Right renal pelvis (tissue), 4 donors: ENCODE measurements at places on chromosomes 12 and 14.

GRCh38 chr12:27292718-27293117, 39.9 kb upstream of the BMAL2 start:
- no peak for DNase-seq

- DNase-seq, result no peak
Observed at GRCh38 chr12:129629901-129630300, 273.9 kb downstream of the TMEM132D start.

- no peak for DNase-seq
Observed at GRCh38 chr14:92696366-92696765, 52.1 kb downstream of the LGMN start.

DNA sequence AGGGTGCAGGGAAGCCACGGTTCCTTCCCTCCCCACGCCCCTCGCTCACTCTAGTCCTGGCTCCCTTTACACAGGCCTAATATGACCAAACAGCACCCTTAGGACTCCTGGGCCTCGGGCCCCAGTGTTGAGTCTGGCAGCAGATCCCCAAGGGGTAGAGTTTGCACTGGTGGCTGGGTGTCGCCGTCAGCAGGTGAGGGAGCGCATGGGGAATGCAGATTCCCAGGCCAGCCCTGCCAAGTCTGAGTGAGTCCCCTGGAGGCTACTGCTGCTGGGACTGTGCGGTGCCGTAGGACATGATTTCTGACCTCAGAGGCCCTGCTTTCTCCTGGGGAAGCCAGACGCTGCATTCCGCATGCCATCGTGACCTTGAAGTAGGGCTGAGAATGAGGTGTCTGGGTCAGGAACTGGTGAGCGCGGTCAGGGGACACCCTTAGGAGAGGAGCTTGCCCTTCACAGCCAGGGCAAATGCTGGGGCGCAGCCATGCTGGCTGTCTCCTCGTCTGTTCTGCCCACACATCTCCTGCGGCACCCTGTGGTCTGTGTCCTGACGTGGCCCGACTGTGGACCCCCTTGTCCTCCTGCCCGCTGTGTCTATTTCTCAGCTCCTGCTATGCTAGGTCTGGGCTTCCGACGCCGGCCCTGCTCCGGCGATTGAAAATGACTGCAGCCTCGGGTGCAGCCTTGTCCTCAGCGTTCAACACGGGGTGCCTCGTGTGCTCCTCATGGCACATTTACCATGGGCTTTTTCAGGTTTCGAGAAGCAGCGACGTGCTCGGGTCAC, 37.6 kb upstream of the PRMT8 start:
- DNase-seq, result no peak

GRCh38 chr14:22614240-22614799, 16.2 kb downstream of the ABHD4 start:
- peak; percentile 78 for DNase-seq

GRCh38 chr14:61868846-61869245, 106.6 kb downstream of the SNAPC1 start:
- DNase-seq, result no peak

- no peak for DNase-seq
Observed at GRCh38 chr12:46148327-46149078, 120.3 kb downstream of the SLC38A1 start.

- DNase-seq, result no peak
Observed at GRCh38 chr14:74267588-74267987, 28.3 kb downstream of the VSX2 start.

DNA sequence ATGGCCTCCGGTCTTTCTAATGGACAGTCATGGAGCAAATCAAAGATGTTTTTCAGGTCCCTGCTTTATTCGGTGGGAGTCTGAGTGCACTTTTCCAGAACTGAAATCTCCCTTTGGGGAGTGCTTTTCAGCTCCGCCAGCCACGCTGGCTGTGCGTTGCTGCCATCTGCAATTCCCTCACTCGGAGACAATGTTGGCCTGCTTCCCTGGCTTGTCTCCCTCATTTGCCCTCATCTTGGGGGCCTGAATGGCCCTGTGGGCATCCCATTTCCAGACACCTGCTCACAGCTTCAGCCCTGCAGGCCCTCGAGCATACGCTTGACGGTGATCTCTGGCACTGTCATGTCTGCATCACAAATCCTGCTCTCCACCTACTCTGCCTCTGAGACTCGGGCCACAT, 103.8 kb downstream of the CCDC92 start:
- DNase-seq, result no peak

DNA sequence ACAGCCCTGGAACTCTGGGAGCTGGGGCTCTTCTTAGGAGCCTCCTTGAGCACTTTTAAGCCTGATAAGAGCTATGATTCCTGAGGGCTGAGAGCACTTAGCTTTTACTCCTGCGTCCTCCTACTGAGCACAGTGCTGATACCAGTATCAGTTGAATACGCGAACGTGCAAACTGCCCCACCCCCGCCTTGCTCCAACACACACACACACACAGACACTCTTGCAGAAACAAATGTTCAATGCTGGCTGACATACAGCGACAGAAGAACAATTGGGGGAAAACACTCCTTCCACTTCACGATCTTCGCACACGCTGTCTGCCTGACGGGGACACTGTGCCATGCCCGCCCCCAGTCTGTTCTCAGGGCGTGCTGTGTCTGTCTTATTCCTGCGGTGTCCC, 57.2 kb upstream of the DLK1 start:
- no peak for DNase-seq

GRCh38 chr12:50333441-50333840, 50.1 kb upstream of the LIMA1 start:
- DNase-seq, result no peak

DNA sequence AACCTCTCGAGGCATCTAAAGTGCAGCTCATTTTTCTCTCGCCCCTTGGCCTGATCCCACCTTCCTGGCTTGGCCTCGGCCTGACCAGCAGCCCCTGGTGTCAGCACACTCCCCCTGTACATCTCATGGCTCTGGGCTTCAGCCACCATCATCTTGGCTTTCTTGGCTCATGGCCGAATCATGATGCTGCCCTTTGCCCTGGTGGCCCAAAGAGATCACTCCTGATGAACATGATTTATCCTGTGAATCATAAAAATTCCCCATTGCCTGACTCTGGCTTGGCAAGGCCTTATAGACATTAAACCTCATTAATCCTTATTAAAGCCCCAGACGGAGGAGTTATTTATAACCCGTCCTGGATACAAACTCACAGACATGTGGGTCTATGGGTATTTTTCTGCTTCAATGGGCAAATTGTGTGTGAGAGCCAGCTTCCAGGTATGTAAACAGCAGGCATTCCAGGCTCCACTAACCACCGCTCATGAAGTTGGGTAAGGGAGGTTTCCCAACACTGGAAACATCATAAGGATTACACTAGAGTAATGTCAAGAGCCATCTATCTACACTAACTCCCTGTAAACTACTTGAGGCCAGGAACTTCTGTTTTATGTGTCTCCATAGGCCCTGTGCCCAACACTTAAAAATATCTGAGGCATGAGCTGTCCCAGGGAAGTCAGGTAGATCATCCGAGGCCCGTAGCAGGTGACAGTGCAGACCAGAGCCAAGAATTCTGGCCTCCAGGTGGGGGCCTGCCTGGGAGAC, 171.2 kb downstream of the TTC8 start:
- DNase-seq, result no peak

DNA sequence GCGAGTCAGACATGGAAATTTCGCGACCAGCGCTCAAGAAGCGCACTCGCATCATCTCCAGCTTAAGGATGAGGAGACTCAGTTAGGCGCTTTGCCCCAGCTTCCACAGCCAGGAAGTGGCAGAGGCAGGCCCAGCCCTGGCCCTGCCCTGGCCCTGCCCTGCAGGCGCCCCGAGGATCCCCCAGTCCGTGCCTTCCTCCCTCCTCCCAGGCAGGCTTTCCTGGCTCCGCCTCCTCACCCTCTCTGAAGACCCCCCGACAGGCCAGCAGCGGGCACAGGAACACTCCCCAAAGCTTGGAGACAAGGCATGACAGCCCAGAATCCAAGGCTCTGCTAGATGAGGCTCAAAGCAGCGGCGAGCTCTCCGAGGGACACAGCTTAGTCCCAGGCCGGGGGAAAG, 25.1 kb downstream of the UBR7 start:
- DNase-seq, result no peak

GRCh38 chr12:105659355-105660075, 329.0 kb downstream of the C12orf75 start:
- DNase-seq, result no peak

- no peak for DNase-seq
Observed at GRCh38 chr12:25852792-25853191, 105.7 kb upstream of the RASSF8 start.

GRCh38 chr12:92784356-92784755, 81.6 kb downstream of the PLEKHG7 start:
- DNase-seq, result no peak

- no peak for DNase-seq
Observed at GRCh38 chr14:32633224-32633859, 304.2 kb downstream of the AKAP6 start.

DNA sequence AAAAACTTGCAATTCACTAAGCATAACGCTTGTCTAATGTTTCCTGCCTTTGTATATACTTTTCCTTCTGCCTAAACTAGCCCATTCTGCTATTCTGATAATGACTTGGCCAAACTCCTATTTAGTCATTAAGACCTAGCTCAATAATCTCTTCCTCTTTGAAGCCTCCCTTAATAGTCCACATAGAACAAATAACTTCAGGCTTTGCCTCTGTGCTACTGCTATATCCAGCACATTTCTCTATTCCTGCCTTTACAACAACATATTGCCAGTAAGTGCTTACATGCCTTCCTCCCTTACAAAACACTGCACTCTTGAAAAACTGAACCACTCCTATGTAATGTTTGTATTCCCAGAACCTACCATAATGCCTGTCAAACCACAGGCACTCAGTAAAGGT, 13.8 kb downstream of the PRICKLE1 start:
- DNase-seq, result no peak

- DNase-seq, result no peak
Observed at GRCh38 chr14:32601069-32601468, 272.0 kb downstream of the AKAP6 start.

- no peak for DNase-seq
Observed at GRCh38 chr12:20527417-20528163, 159.3 kb downstream of the PDE3A start.

DNA sequence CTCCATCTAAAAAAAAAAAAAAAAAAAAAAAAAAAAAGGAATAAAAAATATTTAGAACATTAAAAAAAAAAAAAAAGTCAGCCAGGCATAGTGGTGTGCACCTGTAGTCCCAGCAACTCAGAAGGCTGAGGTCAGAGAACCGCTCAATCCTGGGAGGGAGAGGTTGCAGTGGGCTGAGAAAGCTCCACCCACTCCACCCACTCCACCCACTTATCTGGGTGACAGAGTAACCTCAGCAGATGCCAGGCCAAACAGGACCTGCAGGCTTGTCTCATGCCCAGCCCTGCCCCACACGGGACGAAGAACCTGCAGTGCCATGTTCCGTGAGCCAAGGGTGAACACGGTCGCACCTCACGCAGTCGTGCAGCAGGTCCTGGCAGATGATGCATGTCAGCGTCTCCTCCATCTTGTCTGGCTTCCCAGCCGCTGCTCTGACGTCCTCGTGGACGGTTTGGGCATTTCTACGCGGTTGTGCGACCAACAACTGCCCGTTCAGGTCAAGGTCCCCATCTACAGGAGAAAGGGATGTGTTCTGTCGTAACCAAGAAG, 28.6 kb downstream of the CHFR start:
- no peak for DNase-seq

DNA sequence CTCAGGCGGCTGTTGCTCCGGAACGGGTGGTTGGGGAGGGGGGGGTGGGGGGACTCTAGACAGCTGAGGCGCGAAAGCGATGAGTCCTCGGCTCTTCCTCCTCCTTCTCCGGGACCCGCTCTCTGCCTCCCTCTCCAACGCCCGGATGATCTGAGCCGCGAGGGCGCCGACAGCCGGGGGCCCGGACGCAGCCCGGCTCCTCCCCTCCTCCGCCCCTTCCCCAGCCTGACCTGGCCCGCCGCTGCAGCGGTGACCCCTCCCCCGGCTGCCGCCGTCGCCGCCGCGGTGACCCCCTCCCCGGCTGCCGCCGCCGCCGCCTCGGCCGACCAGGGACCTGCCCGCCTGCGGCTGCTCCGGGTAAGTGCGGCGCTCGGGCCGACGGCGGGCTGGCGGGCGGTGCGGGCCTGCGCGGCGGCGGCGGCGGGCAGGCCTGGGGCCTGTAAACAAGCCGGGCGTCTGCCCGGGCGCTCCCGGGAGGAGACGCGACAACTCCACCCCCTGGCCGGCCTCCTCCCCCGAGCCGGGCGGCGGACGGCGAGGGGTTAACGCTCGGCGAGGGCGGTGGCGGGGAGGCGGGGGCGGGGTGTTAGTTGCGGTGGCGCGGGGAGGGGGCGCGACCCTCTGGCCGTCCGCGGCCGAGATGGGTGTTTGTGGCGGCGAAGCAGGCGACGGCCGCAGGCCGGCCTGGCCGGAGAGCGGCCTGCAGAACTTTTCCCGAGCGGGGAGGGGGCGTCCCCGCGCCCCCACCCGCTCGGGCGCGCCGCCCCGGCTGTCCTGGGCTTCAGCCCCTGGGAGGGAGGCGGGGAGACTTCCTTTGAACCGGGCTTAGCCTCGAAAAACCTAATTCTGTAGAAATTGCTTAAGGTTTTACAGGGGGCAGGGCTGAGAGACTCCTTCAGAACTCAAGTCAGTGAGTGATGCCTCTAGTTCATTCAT, 568 bp downstream of the PPM1A start:
- DNase-seq, result no peak

- DNase-seq, result no peak
Observed at GRCh38 chr14:52706286-52706685, 714 bp upstream of the PSMC6 start.

GRCh38 chr14:72597252-72598233, 296.4 kb downstream of the DPF3 start:
- DNase-seq, result no peak

DNA sequence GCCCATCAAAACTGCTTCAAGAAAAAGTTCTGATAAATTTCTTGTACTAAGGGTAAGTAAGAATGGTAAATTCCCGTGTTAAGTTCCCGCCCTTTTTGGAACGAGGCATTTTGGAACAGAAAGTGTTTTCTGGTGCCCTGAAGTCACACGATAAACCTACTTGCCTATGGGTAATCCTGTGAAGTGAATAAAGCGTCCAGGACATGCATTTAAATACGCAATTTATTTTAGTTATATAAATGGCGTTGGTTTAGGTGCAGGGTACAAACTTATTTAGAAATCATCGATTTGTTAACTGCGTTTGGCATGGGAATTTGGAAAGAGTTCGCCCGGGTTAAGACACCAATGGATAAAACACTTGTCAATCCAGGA, 715 bp upstream of the RAP1B start:
- no peak for DNase-seq

GRCh38 chr14:47270715-47271114, 404.7 kb downstream of the MDGA2 start:
- DNase-seq, result no peak

- DNase-seq, result no peak
Observed at GRCh38 chr12:17062267-17063036, 456.5 kb upstream of the LMO3 start.
